CD4-positive, alpha-beta T cell treated with Interleukin-4 for 4 hours (primary cell): ENCODE measurements at places on chromosomes 1 and 21.

GRCh38 chr1:30388386-30388785, 335.0 kb downstream of the MATN1 start:
- DNase-seq = no peak

DNA sequence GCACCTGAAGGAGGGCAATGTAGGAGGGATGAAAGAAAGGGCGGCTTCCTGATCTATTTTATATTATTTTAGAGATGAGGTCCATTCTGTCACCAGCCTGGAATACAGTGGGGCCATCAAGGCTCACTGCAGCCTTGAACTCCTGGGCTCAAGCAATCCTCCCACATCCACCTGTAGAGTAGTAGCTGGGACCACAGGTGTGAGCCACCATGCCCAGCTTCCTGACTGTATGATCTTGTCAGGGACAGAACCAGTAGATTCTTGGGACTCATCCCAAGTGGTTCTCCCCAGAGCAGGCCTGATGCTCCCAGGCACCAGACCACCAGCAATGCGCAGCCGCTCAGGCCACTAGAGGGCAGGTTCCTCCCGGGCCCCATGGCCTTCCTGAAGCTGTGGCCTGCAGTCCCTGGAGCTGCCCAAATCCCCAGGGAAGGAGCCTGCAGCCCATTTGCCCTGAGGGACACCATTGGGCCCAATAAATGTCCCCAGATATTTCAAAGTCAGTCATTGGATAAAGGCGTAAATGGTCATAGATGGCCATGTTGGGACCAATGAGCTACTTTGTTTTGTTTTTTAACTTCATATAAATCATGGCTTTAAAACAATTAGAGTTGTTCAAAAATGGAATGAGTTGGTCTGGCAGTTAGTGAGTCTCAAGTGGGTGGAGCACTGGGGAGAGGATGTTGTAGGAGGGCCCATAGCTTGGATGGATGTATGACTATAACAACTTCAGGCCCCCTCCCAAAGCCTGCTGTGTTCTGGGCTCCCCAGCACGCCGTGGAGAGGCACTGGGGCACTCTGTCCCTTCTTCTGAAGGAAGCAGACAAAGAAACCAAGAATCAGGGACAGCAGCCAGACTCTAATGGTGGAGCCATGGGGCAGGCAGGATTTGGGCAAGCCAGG, 44.7 kb upstream of the GOLT1A start:
- DNase-seq = no peak

DNA sequence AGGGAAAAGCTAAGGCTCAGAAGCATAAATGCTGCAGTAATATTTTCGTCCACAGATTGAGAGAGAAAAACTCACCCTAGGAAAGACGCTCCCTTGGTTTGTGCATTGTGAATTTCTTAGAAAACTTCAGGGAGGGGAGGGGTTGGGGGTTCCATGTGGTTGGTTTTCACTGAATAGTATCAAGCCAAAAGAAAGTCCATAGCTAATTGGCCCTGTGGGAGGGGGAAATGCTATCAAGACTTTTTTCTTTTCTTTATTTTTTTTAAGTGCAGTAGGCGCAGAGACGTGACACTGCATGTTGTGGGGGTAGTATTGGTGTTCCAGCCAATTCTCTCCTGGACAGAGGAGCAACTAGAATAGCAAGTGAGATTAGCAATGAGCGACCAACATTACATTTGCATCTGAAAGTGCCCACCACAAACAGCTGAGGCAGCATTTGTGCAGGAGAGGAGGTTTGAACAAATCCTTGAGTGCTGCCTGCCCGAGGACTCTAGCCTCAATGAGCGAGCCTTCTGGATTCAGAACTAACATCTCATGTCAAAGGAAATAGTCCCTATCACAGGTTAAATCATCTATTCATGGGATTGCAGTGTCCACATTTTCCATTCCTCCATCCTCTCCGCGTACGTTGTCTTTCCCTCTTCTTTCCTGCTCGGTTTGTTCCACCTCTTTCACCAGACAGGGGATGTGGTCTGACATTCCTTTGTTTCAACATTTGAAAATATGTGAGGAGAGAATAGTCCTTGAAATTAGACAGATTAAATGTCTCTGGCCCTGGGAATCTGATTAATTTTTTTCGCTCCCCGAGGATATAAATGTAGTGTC, 118.0 kb upstream of the MARK1 start:
- DNase-seq = no peak

DNA sequence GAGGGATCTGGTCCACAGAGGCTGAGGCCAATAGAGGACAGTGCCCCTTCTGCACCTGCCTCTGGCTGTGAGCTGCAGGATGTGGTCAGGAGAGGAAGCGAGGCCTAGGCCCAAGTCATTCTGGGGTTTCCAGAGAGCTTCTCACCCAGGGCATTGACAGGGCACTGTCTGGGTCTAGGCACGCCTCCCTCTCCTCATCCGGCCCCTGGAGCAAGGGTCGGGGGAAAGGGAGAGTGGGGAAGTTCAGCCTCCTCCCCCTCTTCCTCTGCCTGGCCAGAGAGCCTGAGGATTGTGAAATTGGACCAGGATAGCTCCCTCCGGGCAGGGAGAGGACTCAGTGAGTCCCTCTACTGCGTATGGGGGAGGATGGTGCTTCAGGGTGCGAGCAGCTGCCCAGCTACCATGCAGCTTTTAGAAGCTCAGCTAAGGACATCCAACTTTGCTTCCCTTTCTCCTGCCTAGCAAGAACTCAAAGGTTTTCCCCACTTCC, 6.3 kb upstream of the INAVA start:
- peak; percentile 69 for DNase-seq

DNA sequence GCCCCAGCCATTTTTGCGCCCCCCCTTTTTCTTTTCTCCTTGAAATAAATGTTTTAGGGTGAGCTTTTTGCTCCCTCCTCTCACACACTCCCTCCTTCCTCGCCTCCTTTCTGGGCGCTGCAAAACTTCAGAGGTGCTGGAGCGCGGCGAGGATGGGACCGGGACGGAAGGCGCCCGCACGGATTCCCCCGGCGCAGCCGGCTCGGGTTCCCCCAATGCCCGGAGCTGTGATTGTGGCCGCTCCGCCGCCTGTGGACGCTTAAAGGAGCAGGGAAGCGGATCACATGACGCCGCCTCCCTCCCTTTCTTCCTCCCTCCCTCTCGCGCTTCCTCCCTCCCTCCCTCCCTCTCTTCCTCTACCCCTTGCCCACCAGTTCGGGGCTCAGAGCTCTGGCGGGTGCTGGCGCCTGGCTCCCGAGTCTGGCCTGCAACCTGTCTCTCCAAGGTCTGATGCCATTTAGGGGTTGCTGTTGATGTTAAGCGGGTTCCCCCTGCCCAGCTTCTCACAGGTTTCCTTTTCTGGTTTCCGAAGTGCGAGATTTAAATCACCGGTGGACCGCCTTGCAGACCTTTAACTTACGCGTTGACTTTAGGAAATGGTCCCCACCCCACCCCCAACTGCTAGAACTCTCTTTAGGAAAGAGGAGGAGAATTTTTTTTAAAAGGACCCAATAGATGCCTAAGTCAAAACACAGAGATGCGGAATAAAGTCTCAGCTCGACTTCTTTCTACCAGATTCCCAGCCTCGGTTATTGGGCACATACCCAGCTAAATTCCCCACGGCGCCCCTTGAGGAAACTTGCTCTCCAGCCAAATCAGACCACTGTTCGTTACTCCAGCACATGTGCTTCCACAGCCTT, at the start of gene WLS:
Gene WLS (minus strand): TSS at position 235 of the 860 bp plus-strand sequence. CDS start 224 bp downstream, at position 11.
- DNase-seq = no peak

GRCh38 chr21:22871692-22872091, 1873.5 kb downstream of the NCAM2 start:
- DNase-seq = no peak

- no peak for DNase-seq
These were observed 45.5 kb downstream of the RAB3GAP2 start for GRCh38 chr1:220226752-220227151.

DNA sequence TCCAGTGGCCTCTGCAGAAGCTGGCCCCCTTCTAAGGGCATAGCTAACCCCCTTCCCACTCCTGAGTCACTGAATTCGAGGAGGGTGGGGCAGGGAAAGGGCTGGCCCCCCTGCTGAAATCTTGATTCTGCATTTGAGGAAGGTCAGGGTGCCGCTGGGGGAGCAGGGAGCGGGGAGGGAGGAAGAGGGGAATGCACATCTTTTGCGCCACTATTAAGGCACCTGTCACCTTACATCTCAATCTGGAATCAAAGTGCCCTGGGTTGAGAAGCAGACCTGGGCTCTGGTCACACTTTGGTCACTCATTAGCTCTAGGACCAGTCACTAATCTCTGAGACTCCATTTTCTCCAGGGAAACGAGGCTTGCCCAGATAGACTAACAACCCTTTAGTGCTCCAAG, 62.0 kb downstream of the TOR1AIP2 start:
- no peak for DNase-seq

- DNase-seq = no peak
These were observed 1.2 kb upstream of the LAD1 start for GRCh38 chr1:201400212-201400851.

DNA sequence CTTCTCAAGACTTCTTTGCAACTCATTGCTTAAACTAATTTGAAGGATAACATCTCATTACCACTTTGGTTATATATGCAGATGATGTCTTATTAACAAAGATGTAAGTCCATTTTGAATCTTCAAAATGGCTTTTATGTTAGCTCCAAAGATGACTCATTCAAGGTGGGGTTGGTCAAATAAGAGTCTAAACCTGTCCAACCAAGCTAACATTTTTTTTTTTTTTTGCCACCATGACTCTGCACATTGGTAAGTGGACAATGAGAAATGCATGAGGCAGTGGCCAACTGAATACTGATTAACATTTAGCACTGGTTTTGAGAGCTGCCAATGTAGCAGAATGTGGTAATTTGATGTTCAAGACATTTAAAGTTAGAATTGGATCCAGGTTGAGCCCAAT, 278 bp upstream of the KRTAP27-1 start:
- no peak for DNase-seq

DNA sequence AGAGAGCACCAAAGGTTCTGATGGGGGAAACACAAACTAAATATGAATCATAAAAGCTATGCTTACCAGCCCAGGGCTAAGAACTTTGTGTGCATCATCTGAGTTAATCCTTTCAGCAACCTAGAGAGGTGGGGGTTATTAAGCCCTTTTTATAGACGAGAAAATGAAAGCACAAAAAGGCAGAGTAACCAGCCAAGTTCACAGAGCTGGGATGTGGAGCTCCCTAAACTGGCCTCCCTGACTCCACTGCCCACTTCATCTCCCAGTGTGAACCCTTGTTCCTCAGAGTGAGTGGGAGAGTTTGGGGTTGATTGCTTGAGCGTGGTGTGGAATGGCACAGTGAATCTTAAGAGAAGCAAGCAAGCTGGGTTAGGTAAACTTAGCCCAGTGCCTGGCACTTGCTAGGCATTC, 10.8 kb upstream of the BCAR3 start:
- DNase-seq = no peak

DNA sequence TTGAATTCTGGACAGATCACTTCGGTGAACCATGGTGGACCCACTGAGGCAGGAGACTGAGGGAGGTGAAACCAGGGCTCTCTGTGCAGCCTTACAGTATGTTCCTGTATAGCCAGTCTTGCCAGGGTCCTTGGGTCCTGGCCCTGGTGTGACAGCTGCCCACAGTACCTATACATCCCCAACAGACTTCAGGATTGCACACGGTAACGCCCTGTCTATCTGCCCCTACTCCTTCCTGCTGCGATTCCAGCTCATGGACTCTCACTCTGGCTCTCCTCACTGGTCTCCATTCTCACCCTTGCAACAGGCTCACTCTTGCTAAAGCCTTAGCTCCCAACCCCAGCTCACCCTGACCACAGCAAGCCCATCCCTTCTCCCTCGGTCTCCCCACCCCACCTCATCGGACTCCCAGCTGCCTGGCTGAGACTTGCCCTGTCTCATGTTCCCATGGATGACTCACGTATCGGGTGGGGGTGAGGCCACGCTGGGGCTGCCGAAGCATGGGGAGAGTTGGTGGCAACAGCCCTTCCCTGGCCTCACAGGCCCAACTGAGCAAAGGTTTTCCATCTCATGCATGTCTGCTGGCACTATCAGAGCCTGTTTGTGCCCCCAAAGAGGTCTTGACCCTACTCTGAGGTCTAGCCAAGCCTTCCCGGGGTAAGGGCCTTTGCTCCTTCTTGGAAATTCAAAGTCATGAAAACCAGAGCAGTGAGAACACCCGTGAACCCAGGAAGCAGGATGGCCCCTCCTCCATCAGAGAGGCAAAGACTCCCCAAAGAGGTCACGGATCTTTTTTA, 7.1 kb downstream of the PHLDA3 start:
- DNase-seq = no peak

DNA sequence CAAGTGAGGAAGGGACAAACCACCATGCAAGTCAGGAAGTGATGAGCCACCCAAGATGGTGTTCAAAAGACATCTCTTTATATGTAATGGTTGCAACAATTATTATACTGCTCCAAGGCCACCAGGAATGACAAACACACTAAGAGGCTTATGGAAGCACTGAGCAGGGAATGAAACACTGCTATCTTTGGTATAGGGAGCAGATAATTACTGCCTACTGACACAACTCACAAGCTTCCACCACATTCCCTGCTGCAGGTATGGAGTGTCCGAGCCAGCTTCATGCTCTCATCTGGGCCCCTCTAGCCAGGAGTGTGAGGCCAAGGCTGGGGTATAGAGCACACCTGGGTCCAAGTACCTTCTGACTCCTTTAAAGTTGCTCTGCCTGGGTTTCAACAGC, 371.4 kb downstream of the HHAT start:
- DNase-seq = no peak

DNA sequence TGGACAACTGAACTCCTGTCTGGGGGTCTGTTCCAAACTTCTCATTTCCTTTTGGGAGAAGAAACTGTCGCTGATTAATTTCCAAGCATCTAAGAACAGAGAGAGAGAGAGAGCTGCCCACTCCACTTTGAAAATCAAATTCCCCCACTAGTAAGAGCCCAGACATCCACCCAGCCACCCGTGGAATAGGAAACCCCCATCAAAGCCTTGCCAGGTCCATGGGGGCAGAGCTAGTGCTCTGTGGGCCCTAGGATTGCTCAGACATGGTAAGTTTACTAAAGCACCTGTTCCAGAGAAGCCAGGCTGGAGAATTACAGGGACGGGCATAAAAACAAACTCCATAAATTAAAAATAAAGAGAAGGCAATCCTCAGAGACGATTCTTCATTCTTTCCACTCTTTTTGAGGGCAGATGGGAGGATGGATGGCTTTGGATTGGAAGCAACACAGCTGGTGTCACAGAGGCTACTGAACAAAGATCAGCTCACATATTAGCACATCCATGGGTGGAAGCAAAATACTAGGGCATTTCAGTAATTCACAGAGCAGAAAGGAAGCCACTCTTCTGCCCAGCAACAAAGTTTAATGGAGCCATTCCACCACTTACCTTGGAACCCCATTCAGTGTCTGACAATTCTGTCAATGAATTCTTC, 103.9 kb downstream of the COLGALT2 start:
- no peak for DNase-seq

DNA sequence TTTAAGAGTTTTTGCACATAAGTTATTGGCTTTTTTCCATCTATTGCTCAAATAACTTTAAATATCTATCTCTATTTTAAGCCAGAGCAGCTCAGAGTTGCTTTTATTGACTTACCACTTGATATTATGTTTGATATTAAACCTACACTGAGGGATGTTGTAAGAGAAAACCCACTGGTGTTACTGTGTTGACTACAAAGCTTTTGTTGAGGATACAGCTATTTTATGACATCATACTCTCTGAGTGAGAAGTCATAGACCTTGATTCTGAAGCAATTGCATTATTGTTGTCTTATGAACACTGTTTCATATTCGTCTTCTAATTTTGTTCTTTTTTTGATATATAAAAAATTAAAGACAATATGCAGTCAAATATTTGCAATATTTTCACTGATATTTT, 560.4 kb downstream of the PTBP2 start:
- DNase-seq = no peak

GRCh38 chr21:45059121-45059520, 15.3 kb upstream of the ADARB1 start:
- no peak for DNase-seq
